Stimulated activated CD8-positive, alpha-beta memory T cell treated with anti-CD3 and anti-CD28 coated beads, Interleukin-2, amount 100 ng/mL, for 1 hour (primary cell): ENCODE measurements at places on chromosomes 12 and 14.

DNA sequence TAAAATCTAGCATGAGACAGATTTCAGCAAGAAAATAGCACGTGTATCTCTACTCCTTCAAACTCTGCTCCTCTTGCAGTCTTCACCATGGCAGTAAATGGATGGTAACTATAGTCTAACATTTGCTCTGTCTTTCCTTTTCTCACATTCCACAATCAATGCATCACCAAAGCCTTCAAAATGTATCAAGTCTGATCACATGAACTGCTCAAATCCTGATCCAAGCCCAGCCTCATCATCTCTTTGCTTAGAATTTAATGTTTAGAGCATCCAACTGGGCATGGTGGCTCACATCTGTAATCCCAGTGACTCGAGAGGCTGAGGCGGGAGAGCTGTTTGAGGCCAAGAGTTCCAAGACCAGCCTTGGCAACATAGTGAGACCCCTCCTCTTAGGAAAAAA lies 45.9 kb downstream of the CDK17 start:
- DNase-seq: no peak

GRCh38 chr14:58171090-58171489 lies 19.1 kb upstream of the ARMH4 start:
- DNase-seq: no peak

DNA sequence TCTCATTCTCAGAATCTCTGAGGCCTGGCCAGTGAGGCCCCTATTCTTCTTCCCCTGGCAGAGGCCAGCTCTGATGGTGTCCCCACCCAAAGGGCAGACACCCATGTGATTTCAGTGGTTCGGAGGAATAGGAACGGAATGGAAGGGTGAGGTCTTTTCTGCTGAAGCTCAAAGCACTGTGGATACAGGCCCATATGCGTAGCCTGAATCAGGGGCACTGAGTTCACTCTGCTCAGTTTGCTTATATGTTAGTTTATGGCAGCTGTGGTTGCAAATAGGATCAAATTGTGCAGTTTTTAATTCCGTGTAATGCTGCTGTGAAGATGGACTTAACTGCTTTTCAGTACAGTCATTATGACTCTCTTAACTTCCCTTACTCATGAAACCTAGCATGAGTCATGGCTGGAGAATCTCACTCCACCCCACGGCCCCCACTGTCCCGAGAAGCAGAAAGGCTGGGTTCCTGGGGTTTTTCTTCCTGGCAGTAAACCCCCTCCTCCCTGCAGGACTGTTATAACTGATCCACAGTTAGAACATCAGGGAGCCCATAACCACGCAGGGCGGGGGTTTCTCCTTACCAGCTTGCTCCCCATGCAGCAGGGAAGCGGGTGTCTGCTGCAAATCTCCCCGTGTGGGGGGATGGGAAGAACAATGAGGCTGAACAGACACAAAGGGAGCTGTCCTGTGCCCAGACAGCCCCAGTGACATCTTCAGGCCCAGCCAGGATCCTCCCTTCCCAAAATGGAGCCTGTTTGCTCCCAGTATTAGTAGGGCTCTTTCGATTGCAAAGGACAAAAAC lies 122.7 kb downstream of the SLC38A6 start:
- no peak for DNase-seq

DNA sequence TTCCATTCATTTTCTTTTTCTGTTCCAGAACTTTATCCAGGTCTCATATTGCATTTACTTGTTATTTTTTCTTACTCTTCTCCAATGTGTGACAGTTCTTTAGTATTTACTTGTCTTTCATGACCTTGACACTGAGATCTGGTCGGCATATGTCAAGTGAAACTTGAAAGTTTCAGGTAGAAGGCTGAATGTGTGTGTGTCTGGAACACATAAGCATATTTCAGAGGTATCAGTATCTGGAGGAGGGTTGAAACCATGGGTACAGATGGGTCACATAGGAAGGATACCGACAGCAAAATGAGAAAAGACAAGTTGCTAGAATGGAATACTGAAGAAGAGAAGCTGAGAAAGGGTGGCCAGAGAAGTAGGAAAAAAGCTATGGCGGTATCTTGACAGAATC lies 22.5 kb upstream of the PTGDR start:
- no peak for DNase-seq

- DNase-seq: no peak
Observed at GRCh38 chr14:60514378-60514740, 5.4 kb downstream of the SIX6 start.

GRCh38 chr14:67186789-67187584 lies 2.3 kb upstream of the GARIN2 start:
- no peak for DNase-seq

DNA sequence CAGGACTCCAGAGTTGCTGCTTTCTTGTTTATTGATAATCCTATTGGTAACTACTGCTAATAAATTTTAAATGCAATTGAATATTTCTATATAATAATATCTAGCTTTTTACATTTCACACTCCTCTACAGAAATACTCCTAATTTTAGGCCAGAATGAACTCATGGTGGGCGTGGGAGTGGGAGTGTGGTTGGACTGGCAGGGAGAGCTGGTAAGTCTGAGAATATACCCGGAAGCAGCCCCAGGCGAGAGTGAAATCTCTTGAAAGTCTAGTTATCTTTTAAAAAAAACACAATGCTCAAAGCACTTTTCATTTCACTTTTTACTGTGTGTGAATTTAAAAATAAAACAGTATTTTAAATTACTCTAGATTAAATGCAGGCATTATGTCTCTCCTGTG lies 4.7 kb downstream of the TMEM263 start:
- DNase-seq: no peak

- DNase-seq: no peak
Observed at GRCh38 chr14:99519347-99519881, 38.2 kb downstream of the CCNK start.

DNA sequence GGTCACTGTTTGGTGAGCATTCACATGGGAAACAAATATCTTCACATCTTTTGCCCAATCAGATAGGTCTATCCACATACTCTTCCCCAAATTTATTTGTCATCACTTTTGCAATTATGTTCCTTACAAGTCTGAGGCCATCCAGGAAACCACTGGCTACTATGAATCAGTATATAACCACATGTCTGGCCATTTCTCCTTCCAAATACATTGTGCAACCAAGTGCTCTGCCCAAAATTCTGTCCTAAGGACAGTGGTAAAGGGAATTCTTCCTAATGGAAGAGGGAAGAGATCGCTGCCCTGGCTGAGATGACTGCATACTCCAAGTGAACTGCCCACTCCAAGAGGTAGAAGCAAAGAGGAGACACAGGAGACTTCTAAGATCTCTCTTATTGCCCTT lies 148.9 kb upstream of the MAX start:
- DNase-seq: no peak

GRCh38 chr12:7433276-7433822 lies 10.6 kb downstream of the CD163L1 start:
- no peak for DNase-seq

DNA sequence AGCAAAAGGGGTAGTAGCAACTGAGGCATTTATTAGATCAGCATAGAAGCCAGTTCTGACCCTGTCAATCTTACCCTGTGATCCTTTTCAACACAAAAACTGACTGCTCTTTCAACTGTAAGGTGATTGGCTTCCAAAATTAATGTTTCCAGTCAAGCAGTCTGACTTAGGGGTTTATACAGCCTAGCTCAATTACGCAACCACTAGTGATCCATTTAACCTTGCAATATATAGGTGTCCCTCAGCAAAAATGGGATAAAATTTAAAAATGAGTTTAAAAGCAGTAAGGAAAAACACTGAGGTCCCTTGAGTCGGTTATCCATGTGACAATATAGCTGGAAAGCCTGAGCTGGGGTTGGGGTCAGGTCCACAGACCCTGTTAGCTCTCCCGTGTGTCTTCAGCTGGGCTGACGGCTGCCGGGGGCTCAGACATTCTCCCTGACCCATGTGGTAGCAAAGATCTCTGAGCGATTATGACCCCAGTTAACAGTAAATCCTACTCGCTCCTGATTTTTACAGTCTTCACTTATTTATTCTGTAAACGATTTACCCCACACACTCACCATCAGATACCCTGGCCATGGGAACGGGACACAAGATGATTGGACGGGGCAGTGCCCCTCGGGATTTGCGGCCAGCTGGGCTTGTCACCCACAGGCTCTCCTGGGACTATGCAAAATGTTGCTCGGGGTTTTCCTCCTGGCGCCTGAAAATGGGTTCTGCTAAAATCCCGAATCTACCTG lies 16.6 kb downstream of the ADGRD1 start:
- no peak for DNase-seq

DNA sequence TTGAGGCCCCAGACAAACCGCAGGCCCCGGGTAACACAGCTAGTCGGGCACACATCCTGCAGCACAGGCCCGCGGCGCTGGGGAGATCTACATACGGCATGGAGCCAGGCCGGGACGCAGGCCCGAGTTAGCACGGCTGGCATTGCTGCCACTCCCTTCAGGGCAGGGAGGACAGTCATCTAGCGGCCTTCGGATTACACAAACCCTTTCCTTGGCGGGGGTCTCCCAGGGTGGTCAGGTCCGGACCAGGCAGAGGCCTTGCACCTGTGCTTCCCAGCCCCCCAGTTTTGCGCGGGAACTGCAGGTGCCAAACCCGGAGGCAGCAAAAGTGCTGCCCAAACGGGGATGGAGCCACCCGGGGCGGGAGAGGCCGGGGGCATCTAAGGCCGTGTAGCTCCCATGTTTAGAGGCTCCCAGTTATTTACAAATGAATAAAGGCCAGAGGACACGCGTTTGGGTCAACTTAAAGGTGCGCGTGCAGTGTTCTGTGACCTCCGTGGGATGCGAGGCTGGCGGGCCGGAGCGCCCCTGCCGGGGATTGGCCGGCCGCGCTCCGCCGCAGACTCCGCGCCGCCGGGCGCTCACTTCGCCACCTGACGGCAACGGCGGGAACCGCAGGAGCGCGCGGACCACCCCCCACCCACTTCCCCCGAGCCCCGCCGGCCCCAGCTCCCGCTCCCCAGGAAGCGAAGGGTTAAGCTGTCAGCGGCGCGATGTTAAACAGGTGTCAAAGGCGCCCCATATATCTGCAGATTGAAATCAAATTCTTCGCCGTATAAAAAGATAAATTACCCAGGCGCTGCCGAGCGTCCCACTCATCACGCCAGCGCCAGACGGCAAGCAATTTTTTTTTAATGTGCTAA lies 18.1 kb downstream of the VSX2 start:
- DNase-seq: peak; percentile 35

DNA sequence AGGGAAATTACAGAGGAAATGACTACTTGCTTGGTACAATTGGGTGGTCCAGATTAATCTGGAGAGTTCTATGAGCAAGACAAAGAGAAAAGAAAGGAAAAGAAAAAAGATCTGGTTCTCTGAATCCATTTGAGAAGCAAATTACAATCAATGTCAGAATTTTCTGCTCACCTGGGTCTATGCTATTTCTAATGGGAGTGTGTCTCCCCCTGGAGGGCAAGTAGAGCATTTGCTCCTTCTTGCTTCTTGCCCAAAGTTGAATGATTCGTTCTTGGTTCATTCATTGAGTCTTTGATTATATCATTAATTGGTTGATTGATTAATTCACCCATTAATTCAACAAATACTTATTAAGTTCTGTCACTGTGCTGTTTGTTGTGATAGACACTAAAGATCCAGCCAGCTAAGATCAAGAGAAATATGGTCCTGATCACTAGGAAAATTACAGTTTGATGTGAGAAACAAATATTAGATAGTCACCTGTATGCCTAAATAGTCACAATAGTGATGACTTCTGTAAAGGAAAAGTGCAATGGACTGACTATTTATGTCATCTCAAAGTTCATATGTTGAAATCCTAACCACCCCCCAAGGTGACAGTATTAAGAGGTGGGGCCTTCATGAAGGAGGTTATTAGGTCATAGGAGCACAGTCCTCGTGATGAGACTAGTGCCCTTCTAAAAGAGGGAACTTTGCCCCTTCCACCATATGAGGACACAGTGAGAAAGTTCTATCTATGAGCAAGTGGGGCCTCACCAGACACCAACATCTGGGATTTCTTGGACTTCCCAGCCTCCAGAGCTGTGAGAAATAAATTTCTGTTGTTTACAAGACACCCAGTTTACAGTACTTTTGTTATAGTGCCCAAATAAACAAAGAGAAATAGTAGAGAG lies 8.0 kb upstream of the ASB8 start:
- DNase-seq: no peak

DNA sequence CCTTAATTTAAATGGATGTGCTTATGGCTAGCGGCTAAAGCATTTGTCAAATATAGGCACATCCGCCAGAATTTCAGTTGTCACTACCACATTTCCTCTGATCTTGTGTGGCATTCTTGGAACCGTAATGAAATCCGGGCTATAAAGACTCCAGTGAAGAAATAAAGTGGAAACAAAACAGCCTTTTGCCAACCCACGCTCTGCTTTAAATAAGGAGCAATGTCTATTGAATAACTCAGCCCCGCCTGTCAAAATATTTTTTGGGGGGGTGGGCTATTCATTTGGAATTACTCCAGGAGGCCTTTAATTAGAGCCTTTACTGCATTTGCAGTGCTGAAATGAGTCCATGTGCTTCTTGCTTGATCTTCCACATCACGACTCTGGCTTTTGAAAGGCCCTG lies 179.6 kb upstream of the RPH3A start:
- DNase-seq: no peak

DNA sequence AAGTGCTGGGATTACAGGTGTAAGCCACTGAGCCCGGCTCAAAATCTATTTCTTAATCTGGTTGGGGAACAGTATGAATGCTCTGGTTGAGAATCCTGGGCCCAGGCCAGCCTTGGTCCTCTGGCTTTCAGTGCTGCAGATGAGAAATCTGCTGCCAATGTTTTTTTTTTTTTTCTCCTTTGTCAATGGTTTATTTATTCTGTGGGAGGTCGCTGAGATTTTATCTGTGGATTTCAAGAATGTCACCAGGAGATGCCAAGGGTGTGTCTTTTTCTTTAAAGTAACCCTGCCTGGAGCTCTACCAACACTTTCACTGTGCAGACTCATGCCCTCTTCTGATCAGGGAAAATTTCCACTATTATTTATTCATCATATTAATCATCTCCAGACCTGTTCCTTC lies 3.6 kb downstream of the SLC25A29 start:
- DNase-seq: no peak

- no peak for DNase-seq
Observed at GRCh38 chr14:31926123-31926522, 151.0 kb upstream of the ARHGAP5 start.

DNA sequence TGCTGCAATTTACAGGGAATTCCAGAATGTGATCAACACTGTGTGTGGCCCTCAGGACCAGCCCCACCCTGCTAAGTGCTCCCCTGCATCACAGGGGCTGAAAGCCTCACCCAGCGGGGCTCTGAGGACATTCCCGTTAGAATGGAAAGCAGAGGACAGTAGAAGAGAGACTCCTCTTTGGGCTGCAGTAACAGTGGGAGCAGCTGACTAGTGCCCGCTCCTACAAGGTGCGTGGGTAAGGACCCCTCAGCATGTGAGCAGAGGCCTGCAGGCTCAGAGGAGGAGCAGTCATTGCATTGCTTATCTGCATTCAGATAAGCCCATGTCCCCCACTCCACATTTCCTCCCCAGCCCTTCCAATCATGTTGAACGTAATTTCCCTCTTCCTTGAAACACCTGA lies 120.1 kb downstream of the ITPR2 start:
- no peak for DNase-seq

- no peak for DNase-seq
Observed at GRCh38 chr14:89855961-89856656, 98.4 kb downstream of the EFCAB11 start.

DNA sequence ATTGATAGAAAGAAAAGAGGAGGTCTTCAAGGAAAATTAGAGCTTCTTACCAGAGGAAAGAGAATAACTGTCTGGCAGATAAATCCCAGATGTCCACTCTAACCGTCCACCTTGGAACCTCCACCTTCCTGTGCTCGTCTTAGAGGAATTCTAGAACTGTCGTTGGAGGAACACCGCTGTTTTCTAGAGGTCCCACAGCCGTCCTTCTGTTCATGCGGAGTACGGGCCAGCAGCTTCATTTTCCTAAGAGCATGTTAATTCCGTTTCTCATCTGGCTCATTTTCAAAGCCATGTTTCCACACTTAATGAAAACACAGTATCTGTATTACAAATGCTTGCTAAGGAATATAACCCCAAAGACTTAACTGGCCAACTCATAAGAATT lies 107.9 kb upstream of the ESRRB start:
- no peak for DNase-seq
